Activated CD8-positive, alpha-beta memory T cell treated with anti-CD3 and anti-CD28 coated beads for 1 hour (primary cell): ENCODE measurements at places on chromosomes 13 and 19.

GRCh38 chr19:18674616-18675015 lies 8.9 kb upstream of the CRTC1 start:
- no peak for DNase-seq

GRCh38 chr19:10408511-10409283 lies 5.4 kb upstream of the CDC37 start:
- DNase-seq, result no peak

- no peak for DNase-seq
These were observed 3.3 kb upstream of the PEX11G start for GRCh38 chr19:7492142-7492541.

- DNase-seq, result no peak
These were observed 14.7 kb downstream of the MAG start for GRCh38 chr19:35306473-35307246.

DNA sequence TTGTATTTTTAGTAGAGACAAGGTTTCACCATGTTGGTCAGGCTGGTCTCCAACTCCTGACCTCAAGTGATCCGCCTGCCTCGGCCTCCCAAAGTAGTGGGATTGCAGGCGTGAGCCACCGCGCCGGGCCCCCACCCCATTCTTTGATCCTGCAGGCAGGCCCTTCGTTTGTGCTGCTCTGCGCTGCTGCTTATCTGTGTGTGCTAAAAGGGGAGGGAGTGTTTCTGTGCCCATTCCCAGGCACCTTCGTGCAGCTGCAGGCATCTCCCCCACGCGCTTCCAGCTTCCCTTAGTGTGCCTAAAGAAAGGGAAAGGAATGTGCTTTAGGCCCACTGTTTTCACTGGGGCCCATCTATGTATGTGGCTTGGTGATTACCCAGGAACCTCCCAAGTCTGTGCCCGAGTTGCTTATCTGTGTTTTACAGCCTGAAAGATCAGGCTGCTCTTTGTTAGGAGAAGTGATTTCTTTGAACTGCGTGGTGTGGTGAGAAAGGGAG lies 27.2 kb downstream of the EPN1 start:
- no peak for DNase-seq

- DNase-seq, result no peak
These were observed 234.0 kb downstream of the B3GLCT start for GRCh38 chr13:31433746-31434145.

DNA sequence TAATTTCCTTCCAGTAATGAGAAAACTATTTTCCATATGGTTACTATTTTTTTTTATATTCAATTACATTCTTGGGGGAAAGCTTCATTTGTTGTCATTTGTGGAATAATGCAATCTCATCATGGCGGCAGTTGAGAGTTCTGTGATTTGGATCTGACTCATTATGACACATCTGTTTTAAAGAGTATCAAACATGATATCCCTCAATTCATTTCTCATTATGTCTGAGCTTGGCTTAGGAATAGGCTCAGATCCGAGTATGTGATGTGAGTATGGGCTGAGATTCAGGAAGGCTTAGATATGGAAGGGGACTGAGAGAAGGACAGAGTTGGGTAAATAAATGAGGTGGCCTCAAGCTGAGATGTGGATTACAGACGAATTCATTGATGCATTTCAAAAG lies 64.4 kb downstream of the POSTN start:
- no peak for DNase-seq

DNA sequence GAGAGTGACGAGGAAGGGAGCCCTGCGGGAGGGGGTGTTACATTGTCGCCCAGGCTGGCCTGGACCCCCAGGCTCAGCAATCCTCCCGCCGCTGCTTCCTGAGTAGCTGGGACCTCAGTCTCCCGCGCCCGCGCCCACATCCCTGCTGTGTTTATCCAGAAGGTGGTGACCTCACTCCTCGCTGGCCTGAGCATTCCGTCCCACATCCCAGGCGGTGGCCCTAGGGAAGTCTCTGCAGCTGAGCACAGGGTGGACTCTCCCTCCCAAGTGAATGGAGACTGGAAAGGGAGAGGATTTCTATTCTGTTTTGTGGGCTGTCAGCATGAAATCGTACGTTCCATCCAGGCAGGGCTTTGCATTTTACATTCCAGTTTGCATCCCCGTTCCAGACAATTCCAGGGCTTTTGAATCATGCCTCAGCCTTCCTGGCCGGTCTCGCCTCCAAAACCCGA lies 401 bp upstream of the ZNF765 start:
- no peak for DNase-seq
